Fibroblast of lung (primary cell): ENCODE measurements at places on chromosomes 7 and 10.

DNA sequence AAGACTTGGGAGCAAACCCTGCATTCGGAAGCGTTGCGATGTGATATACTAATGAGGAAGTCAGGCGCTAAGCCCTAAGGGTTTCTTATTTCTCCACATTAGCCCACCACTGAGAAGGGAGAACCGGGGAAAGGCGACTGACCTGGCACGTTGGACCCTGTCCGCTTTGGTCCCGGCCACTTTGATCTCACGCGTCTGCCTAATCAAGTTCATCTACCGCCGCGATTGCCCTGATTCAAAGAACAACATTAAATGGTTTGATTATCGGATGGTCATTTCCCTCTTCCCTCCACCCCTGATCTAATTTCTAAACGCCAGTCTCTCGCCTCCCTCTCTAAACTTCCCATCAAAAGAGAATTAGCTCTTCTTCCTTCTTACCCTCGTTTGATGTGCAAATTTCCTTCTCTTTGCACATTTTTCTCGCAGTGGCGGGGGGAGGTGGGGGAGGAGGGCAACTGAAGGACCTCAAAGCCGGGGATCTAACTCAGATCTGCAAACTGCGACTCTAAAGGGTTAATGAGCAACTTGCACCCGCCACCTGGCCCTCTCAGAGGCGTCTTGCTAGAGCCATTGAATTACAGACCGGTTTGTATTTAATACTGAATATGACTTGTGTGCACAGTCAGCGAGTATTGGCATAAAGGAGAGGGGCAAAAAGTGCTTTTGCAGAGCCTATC, 687 bp upstream of the DKK1 start:
- no peak for DNase-seq

DNA sequence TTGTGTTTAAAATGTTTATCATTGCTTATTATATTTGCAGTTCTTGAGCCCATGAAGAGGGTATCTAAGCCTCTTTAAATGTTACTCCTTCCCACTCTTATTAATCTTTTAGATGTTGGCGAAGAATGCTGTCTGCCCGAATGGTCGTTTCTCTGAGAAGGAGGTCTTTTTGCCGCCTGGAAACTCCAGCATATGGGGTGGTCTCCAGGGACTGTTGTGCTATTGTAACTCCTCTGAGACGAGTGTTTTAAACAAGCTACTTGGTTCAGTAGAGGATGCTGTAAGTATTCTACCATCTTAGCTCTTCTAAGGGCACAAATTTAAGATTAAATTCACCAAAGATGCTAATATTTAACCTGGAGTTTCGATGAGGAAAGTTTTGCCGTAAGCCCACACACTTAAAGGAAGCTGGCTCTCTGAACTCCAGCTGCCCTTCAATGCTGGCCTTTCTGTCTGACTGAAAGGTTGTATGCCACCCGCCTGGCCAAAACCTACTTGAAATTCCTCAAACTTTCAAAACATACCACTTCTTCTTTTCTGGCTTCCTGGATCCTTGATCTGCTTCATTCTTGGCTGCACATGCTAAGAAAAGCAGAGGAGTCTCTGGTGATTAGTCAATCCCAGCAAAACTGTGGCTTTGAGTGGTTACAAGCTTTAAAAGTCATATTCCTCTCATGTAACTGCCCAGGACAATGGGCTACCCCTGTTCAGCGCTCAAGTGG, 74.7 kb downstream of the ABCA13 start:
- DNase-seq, result peak; percentile 55

- no peak for DNase-seq
These were observed 85.7 kb upstream of the GPR26 start for GRCh38 chr10:123580426-123580825.

DNA sequence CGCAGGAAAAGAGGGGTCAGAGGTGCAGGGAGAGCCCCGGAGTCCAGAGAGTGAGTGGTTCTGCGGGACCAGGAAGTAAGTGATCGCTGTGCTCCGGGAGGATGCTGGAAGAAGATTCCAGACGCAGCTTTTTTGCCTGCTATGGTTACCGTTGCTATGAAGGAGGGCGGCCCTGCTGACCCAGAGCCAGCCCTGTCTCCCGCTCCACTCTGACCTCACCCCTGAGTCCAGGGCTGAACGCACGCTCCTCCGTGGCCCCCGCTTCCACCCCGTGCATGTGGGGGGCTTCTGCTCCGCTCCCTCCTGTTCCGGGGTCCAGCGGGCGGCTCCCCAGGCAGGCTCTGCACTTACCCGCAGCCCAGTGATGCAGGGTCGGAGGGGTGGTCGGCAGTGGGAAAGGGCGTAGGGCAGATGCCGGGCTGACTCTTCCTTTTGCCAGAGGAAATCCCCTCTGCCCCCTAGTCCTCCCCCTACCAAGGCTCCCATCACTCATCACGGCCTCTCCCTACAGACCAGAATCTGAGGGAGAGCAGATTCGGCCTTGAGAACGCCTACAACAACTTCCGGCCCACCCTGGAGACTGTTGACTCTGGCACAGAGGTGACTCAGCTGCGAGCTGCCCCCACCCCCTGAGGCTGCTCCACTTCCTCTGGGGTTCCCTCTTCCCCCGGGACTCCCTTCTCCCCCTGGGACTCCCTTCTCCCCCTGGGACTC, 2.7 kb upstream of the MUC17 start:
- DNase-seq, result peak; percentile 80

- no peak for DNase-seq
These were observed 429.1 kb downstream of the KIF20B start for GRCh38 chr10:90130321-90131086.

- no peak for DNase-seq
These were observed 6.2 kb upstream of the FRAT1 start for GRCh38 chr10:97312897-97313296.

GRCh38 chr10:60347270-60347669, 42.4 kb downstream of the ANK3 start:
- no peak for DNase-seq

DNA sequence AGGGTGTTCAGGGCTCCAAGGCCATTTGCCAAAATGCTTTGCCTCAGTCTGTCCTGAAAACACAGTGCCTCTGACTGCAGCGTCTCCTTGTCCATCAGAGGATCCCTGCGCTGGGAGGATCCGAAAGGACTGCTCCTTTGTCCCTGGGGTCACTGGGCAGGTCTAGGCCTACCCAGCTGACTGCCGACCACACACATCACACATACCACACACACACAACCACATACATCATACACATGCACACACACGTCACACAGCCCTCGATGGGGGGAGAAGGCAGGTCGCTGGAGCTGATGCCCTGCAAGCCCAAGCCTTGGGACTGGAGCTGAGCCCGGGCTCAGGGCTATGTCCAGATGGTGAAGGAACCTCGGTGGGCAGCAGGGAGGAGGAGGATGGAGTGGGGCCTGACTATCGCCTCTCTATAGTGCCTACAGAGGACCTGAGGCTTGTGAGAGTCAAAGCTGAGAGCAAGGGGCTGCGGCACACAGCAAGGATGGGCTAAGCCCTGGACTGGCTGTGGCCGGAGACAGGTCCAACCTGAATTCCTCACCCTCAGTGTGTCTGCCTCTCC, 29.1 kb downstream of the GPRIN2 start:
- no peak for DNase-seq

DNA sequence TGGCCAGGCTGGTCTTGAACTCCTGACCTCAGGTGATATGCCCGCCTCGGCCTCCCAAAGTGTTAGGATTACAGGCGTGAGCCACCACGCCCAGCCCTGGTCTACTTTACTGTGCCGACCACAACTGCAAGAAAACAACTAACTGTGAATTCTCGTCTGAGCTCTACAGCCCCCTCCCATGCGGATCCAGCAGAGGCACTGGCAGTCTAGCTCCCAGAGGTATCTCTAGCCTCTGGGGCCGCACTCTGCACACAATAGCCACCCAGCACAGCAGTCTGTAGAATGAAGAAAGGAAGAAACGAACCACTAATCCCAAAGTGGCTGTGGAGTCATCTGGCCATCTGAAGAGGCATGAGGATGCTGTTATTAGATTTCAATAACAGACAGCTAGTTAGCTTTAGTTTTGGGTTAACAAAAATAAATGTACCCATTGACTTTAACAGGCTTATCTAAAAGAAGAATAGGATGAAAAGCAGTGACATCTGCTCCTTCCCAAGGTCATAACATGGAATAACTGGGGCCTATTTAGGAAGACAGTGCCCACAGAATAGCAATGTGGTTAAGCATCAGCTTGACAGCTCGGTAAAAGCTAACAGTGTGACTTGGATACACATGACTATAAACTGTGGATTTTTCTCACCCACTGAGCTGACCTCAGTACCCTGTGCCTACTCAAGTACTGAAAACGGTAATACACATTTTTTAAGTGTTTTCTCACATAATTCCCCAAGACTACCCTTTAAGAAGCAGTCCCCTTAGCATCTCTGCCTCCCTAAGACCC, 131.9 kb downstream of the TNS3 start:
- peak; percentile 86 for DNase-seq

DNA sequence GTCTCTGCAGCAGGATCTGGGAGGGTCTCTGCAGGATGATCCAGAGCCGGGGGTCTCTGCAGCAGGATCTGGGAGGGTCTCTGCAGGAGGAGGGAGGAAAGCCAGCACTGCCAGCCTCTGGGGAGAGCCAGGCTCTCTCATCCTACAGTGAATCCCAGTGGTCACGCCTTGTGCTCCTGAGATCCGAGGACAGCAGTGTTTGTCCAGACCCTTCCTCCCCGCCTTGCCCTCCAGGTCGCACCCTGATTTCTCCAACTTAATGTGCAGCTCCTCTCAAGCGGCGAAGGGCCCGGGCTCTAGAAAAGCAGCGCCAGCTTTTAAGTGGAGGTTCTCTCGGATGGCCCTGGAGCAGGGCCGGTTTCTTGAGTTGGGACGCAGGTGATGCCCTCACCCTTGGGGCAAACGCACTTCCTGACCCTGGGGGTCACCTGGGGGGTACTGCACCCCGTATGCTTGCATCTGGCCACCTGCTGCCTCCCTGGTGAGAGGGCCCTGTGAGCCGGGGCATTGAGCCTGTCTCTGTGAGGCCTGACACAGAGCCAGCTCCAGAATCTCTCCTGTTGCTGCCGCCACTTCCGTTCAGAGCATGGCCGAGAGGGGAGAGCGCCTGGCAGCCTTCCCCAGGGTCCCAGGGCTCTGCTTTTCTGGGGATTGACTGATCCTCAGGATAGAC, 111.6 kb downstream of the ACTR3B start:
- no peak for DNase-seq

GRCh38 chr10:100345570-100346330, 1.3 kb upstream of the SCD start:
- DNase-seq, result peak; percentile 85

- DNase-seq, result no peak
These were observed 71.2 kb upstream of the LRRC18 start for GRCh38 chr10:49010865-49011264.

GRCh38 chr7:119465798-119466305, 807.1 kb upstream of the KCND2 start:
- no peak for DNase-seq

DNA sequence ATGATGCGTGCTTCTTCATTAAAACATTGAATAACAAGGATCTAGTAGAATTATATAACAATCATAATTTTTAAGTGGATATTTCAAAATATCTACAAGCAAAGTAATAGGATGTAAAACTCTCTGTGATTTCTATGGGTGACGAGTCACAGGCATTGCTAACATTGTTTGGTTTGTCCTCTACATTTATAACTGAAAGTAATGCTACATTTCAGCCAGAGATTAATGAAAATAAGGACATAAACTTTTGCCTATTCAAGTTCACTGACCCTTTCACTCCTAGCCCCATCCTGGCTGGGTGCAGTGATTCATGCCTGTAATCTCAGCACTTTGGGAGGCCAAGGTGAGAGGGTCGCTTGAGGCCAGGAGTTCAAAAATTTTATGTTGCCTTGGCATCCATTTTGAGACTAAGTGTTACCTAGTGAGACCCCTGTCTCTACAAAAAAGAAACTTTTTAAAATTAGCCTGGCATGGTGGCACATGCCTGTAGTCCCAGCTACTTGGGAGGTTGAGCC, 38.4 kb upstream of the HSPA12A start:
- DNase-seq, result no peak

DNA sequence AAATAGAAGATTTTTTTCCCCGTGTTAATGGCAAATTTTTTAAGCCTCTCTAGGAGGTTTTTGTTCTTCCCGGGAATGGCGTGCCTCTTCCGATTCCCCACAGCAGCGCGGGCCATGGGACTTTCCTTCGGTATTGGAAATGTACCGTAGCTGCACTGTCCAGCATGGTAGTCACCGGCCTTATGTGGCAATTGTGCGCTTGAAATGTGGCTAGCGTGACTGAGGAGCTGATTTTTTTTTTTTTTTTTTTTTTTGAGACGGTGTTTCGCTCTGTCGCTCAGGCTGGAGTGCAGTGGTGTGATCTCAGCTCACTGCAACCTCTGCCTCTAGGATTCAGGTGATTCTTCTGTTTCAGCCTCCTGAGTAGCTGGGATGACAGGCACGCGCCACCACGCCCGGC, 938 bp upstream of the TCTN3 start:
- no peak for DNase-seq

DNA sequence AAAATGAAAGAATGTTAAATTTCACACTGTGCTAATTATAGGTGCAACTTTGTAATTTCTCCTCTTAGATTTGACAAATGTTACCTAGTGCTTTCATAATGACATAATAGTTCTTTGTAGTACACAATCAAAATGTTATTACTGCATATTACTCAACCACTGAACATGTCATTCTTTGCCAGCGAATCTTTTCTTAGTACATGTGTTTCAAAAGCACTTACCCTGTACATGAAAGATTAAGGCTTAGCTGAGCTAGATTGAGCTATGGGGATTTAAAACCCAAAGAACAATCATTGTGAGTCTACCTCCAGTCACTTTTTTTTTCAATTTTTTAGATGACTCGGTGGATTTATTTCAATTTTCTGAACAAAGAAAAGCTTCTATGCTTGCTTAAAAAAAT, 123.5 kb upstream of the FERD3L start:
- no peak for DNase-seq

DNA sequence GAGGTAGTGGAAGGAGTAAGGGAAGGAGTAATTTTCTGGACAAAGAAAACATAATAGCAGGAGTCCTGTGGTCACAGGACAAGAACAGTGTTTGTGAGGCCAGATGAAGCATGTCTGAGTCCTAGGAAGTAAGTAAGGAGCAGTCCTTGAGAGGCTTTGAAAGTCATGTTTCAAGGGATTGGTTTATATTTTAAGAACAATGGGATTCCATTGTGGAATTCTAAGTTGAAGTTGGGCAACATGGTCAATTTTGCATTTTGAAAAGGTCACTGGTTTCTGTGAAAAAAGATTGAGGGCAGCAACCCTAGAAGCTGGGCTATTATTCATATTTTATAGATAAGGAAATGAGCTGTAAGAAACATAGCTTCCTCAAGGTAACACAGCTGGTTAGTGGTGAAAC, 10.8 kb upstream of the SLC25A28 start:
- DNase-seq, result peak; percentile 61

DNA sequence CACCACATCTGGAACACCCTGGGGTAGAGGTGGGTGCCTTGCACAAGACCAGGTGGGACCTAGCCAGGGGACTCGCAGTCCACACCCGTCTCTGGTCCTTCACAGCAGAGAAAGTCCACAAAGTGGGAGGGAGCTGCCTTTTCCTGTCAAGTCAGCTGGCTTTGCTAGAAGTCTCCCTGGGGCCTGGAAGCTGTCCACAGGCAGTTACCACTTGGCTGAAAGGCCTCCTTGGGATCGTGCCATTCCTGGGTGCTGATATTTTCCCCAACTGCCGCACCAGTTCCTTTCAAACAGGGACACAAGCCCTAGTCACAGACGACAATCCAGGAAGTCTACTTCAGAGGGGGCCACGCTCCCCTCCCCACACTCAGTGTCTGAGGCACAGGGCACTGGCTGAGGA, 75.4 kb downstream of the AFAP1L2 start:
- no peak for DNase-seq

GRCh38 chr10:128902031-128902710, 564.9 kb upstream of the MGMT start:
- DNase-seq, result no peak
